Activated B cell treated with CpG ODN at 0.5 μM for 24 hours (primary cell): ENCODE measurements at places on chromosomes 16 and 17. TPM values are rescaled to one million over a fixed set of nuclear protein-coding genes. Genes with fewer than 3 reads are reported as not detected.
A peak's percentile ranks its signal among the peaks of the same experiment; 100 is the strongest.

DNA sequence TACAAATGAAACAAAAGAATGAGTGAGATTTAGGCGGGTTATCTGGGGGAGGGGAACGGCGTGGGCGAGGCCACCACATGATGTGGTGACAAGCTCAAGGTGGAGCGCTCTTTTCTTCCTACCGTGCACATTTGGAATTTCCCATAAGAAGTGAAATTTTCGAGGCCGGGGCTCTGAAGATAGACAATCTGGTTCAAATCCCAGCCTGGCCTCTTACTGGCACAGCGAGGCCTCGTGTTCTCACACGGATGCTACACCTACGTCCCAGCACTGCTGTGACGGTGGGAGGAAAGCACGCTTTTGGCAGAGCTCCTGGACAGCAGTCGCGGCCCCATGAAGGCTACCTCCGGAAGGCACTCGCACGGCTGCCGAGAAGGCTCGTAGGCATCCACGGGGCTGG, 25.2 kb downstream of the ZDHHC7 start:
- H3K4me3 ChIP-seq = no peak overlapping the region
- no peak overlapping the region for H3K27ac ChIP-seq
- H3K4me1 ChIP-seq = no peaks in the 10 kb centered on the region
- no peaks in the 10 kb centered on the region for H3K27me3 ChIP-seq
- H3K36me3 ChIP-seq = peaks cover 86% of the 10 kb centered on the region
- no peak for DNase-seq

GRCh38 chr16:81006211-81006812, 373 bp downstream of the CMC2 start:
- H3K27me3 ChIP-seq = no peaks in the 10 kb centered on the region
- H3K4me1 ChIP-seq = peaks cover 46% of the 10 kb centered on the region
- no peak for DNase-seq
- H3K27ac ChIP-seq = peak overlapping the region; percentile 100
- H3K4me3 ChIP-seq = peak overlapping the region; percentile 94

- DNase-seq = no peak
- no peak overlapping the region for H3K27ac ChIP-seq
- H3K4me3 ChIP-seq = no peak overlapping the region
- H3K4me1 ChIP-seq = no peaks in the 10 kb centered on the region
Measured at GRCh38 chr16:65125322-65125721, 3.5 kb upstream of the CDH11 start.

GRCh38 chr16:84609563-84610177, 8.2 kb downstream of the COTL1 start:
- peak overlapping the region; percentile 95 for H3K27ac ChIP-seq
- H3K4me3 ChIP-seq = peak overlapping the region; percentile 59
- DNase-seq = no peak
- H3K36me3 ChIP-seq = peaks cover 75% of the 10 kb centered on the region
- H3K27me3 ChIP-seq = no peaks in the 10 kb centered on the region

GRCh38 chr17:49519781-49520180, 24.7 kb downstream of the NGFR start:
- H3K4me1 ChIP-seq = peaks cover 2% of the 10 kb centered on the region
- no peaks in the 10 kb centered on the region for H3K36me3 ChIP-seq
- H3K4me3 ChIP-seq = no peak overlapping the region
- H3K27me3 ChIP-seq = peaks cover 12% of the 10 kb centered on the region

Gene SLC5A11
- total RNA-seq = 0.22 and 0.49 TPM in 2 replicates
